ENCODE measurements at places on chromosomes 13 and 19.

GRCh38 chr19:5352229-5352763, 11.7 kb upstream of the PTPRS start:
- DNase-seq: peak; percentile 18

GRCh38 chr19:35223084-35223790, 5.3 kb downstream of the FAM187B start:
- no peak for DNase-seq

DNA sequence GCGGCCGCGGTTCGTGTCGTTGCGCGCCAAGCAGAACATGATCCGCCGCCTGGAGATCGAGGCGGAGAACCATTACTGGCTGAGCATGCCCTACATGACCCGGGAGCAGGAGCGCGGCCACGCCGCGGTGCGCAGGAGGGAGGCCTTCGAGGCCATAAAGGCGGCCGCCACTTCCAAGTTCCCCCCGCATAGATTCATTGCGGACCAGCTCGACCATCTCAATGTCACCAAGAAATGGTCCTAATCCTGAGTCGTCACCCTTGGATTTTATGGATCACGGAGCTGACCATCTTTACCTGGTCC, 475 bp downstream of the MRPL57 start:
- no peak for DNase-seq

DNA sequence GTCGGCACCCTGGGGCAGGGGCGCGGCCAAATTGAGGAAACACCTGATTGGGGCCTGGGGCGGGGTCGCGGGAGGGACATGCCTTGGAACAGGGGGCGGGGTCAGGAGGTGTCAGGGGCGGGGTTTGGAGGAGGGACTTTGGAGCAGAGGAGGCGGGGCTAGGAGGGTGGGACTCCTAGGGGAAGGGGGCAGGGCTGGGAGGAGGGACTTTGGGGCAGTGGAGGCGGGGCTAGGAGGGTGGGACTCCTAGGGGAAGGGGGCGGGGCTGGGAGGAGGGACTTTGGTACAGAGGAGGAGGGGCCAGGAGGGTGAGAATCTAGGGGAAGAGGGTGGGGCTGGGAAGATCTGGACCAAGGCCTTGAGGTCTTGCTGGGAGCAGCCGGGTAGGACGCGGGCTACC, 21.9 kb downstream of the GRIN2D start:
- peak; percentile 88 for DNase-seq

DNA sequence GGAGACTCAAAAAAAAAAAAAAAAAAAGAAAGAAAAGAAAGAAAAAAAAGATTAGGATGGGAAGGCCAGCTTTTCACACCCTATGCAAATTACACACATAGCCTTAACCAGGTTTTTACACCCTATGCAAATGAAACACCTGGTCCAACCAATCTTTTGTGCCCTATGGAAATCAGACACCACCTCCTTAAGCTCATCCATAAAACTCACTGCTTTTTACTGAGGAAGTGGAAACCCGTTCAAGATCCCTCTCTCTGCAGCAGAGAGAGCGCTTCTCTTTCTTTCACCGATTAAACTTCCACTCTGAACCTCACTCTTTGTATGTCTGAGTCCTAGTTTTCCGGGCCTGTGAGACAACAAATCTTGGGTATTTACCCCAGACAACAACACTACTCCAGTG, 25.3 kb upstream of the HOMER3 start:
- DNase-seq: no peak

DNA sequence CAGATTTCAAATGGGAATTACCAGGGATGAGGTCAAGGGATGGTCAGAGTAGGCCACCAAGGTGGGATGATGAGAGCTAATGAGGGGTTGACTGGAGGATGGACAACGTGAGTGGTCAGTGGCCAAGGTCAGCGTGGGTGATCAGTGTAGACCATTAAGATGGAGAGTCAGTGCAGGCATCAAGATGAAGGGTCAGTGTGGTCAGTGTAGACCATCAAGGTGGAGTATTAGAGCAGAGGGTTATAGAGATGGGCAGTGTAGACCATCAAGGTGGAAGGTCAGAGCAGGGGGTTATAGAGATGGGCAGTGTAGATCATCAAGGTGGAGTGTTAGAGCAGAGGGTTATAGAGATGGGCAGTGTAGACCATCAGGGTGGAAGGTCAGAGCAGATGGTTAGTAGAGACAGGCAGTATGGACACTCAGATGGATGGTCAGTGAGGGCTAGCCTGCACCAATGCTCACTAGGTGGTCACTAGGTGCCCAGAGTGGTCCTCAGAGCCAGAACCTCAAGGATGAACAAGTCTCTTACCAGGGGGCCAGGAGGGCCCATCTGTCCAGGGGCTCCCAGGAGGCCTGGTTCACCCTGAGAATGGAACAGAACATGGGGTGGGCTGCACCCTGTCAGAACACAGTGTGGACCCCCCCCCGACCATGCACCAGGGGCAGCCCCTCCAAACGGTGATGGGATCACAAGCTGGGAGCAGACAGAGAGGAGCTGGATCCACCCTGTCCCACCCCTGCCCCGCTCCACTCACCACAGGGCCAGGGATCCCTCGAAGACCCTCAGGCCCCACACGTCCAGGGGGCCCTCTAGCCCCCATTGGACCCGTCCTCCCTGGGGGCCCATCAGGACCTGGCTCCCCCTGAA, 32.7 kb upstream of the OLFM2 start:
- no peak for DNase-seq

DNA sequence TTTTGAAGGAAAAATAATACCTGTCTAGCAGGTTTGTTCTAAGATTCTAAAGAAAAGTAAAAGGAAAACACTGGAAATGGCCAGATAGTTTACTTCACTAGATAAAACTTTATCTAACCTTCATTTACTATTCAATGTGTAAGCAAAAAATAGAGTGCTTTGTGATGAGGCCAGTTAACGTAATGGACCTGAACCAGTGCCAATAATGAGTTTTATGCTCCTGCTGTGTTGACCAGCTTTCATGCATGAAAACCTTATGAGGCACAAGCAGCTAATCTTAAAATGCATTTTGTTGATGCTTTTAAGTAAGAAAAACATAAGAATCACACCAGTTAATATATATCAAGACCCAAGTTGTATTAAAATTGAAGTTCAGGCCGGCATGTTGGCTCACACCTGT, 617.2 kb upstream of the GPC6 start:
- DNase-seq: no peak

GRCh38 chr13:25095851-25096453, at the start of gene PABPC3:
Gene PABPC3, plus strand, starts transcription at chr13:25096136. Its CDS starts 63 bp downstream, at chr13:25096199.
- DNase-seq: peak; percentile 6

- DNase-seq: no peak
These were observed 254.7 kb downstream of the KLF12 start for GRCh38 chr13:73879346-73880015.

DNA sequence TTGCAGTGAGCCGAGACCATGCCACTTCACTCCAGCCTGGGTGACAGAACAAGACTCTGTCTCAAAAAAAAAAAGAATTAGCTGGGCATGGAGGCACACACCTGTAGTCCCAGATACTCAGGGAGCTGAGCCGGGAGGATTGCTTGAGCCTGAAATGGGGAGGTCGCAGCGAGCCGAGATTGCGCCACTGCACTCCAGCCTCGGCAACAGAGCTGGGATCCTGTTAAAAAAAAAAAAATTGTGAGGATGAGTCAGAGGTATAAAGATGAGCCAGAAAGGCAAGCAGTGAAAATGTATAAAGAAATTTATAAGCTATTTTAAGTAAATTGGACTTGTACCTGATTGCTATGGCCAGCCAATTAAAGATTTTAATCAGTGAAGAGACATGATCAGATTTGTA, 21.1 kb downstream of the KBTBD6 start:
- no peak for DNase-seq

DNA sequence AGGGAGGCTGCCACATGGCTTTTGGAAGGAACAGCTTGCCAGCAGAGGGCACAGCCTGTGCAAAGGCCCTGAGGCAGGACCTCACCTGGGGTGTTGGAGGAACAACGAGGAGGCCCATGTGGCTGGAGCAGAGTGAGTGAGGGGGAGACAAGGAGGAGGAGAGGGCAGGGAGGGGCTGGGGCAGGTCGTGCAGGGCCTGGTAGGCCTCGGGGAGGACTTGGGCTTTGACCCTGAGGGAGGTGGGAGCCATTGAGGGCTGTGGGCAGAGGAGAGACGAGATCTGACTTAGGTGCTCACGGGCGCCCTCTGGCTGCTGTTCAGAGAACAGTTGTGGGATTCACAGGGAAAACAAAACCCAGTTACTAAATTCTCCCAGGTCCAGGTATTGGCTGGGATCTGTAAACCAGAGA, 25.2 kb downstream of the ZNRF4 start:
- DNase-seq: peak; percentile 17

GRCh38 chr13:80881495-80881894, 540.6 kb upstream of the SPRY2 start:
- DNase-seq: no peak

GRCh38 chr13:31242916-31243315, 43.1 kb downstream of the B3GLCT start:
- peak; percentile 5 for DNase-seq

- DNase-seq: no peak
These were observed 293.3 kb upstream of the MAB21L1 start for GRCh38 chr13:35769812-35770211.

- DNase-seq: no peak
These were observed 61.2 kb upstream of the USE1 start for GRCh38 chr19:17153996-17154395.

- no peak for DNase-seq
These were observed 8.9 kb downstream of the SGTA start for GRCh38 chr19:2774083-2774679.

DNA sequence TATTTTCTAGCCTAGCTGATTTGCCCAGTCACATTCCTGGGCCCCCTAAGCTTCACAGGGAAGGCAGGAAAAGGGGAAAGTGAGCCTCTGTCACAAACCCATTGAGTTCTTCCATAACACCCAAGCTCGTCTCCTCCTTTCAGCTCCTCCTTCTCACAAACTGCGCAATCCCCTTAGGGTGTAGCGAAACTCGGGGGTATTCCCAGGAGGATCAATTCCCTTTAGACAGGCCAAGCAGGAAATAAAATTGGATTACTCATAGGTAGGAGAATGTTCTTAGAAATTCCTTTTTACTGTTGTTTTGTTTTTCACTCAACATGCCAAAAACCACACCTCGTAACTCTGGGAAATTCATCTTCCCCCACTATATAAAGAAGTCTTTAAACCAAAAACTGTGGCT, 139.3 kb downstream of the IRS2 start:
- peak; percentile 46 for DNase-seq

DNA sequence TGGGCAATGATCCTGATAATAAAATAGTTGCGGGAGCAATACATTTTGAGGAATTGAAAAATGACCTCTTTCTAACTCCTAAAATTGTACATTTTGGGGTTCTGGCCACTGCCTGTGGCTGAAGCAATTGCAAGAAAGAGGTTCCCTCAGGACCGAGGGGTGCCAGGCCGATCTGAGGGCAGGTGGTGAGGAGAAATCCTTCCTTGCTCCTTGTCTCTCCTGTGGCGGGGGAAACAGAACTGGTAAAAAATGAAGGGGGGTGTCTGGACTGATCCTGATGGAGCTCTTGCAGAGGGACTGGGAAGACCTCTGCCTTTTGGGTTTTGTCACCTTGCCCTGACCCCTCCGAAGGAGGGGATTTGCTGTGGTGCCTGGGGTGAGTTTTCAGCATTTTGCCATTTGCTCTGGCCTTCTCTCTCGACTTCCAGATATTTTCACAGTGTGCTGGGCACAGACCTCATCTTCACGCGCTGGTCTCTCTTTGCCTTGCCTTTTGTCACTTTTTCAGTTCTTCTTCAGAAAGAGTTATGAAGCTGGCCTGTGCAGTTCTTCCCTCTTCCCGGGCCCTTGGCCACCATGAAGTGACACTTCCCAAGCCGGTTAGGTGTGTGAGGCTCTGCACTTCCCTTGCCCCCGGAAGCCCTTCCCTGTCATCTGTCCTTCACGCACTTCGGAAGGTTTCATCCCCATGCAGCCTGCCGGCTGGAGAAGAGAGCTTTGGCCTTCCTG, 22.2 kb downstream of the NFIX start:
- no peak for DNase-seq

DNA sequence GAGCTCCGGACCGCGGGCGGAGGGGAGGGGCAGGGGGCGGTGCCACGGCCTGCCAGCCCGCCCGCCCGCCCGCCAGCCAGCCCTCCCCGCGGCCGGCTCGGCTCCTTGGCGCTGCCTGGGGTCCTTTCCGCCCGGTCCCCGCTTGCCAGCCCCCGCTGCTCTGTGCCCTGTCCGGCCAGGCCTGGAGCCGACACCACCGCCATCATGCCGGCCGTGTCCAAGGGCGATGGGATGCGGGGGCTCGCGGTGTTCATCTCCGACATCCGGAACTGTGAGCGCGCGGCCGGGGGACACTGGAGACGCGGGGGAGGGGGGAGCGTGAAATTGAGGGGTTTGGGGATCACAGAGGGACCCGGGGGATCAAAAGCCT, at the start of gene AP2A1:
TSS of gene AP2A1 (plus strand) at position 72 of the 370 bp plus-strand sequence. CDS start at position 205, 133 bp downstream.
- DNase-seq: no peak

- peak; percentile 28 for DNase-seq
These were observed 4.6 kb downstream of the SMARCA4 start for GRCh38 chr19:10965398-10965797.

- no peak for DNase-seq
These were observed 34.5 kb downstream of the SOX1 start for GRCh38 chr13:112101360-112101930.

DNA sequence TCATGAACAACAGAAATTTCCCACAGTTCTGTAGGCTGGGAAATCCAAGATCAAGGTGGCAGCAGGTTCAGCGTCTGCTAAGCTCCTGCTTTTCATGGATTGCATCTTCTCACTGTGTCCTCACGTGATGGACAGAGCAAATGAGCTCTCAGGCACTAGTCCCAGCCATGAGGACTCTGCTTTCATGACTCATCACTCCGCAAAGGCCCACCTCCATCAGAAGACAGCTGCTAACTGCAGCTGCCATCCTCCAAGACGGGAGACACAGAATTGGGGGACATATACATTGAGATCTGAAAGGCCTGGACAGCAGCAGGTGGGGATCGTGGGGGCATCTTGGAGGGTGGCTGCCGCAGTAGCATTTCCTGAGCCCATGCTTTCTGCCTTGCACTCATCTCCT, 44.4 kb upstream of the SPATA13 start:
- DNase-seq: no peak

- DNase-seq: no peak
These were observed 1041.3 kb upstream of the SPRY2 start for GRCh38 chr13:81382246-81382645.

DNA sequence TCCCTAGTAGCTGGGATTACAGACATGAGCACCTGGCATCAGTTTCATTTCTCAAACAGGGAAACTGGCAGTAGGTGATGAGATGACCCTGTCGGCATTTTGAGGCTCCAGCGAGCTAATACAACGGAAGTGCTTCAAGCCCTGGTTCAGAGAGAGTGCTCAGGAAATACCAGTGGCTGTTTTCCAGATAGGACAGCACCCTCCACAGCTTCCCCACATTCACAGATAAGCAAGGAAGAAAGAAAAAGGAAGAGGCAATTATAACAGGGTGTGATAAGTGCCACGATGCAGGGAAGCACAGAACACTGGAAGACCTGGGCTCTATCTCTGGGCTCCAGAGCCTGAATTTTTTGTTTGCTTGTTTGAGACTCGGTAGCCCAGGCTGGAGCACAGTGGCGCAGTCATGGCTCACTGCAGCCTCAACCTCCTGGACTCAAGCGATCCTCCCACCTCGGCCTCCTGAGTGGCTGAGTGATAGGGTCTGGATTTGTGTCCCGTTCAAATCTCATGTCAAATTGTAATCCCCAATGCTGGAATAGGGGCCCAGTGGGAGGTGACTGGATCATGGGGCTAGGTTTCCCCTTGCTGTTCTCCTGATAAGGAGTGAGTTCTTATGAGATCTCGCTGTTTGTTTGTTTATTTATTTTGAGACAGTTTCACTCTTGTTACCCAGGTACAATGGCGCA, 43.5 kb downstream of the PIN1 start:
- DNase-seq: peak; percentile 24
